ENCODE measurements at places on chromosomes 13 and 19.

- peak; percentile 62 for DNase-seq
These were observed 2.9 kb upstream of the FTL start for GRCh38 chr19:48962029-48962848.

GRCh38 chr19:12752056-12752781 lies 628 bp downstream of the BEST2 start:
- no peak for DNase-seq

GRCh38 chr19:57057036-57057686 lies 62.6 kb upstream of the USP29 start:
- DNase-seq: no peak

DNA sequence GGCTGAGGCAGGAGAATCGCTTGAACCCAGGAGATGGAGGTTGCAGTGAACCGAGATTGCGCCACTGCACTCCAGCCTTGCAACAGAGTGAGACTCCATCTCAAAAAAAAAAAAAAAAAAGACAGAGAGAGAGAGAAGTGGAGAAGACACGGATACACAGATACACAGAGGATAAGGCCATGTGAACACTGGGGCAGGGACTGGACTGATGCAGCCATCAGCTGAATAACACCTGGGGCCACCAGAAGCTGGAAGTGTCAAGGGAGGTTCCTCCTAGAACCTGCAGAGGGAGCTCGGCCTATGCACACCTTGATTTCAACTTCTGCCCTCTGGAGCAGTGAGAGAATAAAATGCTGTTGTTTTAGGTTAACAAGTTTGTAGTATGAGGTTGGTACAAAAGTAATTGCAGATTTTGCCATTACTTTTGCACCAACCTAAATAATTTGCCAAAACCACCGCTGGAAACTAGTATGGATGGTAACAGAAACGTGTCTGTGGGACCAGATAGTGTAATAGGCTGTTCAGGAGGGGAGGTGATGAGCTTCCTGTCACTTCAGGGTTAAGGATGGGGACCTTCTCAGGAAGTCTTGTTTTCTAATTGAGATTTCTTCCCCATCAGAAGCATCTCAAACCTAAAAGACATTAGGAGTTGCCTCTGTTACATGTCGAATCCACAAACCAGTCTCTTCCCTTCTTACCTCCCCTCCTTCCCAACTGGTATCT lies 36.4 kb upstream of the IGSF23 start:
- DNase-seq: peak; percentile 52

DNA sequence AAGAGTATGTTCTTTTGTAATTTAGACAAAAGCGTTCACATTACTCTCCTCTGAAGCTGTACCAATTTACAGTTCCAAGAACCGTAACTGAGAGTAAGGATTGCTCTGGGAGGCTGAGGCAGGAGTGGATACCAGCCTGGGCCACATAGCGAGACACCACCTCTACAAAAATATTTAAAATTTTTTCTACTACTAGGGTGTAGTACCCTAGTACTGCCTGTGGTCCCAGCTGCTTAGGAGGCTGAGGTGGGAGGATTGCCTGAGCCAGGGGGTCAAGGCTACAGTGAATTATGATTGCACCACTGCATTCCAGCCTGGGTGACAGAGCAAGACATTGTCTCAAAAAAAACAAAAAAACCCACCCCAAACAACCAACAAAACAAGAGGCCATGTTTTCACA lies 12.1 kb upstream of the CYP2A6 start:
- DNase-seq: no peak

GRCh38 chr13:95020298-95020987 lies 280.8 kb downstream of the ABCC4 start:
- no peak for DNase-seq

- no peak for DNase-seq
These were observed 653.7 kb downstream of the DACH1 start for GRCh38 chr13:71213252-71213821.

Measured in Kasumi-1 (cell line).